ENCODE measurements at places on chromosomes 3 and 15.

DNA sequence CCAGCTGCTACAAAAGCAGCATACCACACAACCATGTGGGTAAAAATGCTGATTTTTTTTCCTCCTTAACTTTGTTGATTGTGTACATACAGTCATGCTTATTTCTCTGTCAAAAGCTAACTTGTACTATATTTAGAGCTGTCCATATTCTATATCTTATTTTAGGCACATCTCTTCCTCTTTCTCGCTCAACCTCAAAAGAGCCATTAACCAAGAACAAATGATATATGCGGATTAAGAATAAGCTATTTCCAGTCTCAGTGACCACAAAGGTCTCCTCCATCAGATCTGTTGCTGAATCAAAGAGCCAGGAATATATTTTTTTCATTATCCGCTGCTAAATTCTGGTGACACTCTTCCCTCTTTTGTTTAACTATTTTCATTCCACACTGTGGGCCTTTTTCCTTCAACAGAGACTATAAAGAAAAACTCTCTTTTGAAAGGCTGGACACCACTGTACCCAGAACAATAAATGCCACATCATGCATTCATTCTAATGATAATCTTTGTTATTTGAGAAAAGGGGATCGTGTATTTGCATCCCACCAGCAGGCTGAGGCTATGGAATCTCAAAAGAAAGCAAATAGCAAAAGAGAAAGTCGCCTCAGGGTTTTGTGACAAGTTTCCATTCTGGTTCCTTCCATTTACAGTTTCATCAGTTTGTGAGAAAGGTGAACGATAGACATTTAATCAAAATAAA, 8.0 kb downstream of the TMEM212 start:
- DNase-seq, result no peak

DNA sequence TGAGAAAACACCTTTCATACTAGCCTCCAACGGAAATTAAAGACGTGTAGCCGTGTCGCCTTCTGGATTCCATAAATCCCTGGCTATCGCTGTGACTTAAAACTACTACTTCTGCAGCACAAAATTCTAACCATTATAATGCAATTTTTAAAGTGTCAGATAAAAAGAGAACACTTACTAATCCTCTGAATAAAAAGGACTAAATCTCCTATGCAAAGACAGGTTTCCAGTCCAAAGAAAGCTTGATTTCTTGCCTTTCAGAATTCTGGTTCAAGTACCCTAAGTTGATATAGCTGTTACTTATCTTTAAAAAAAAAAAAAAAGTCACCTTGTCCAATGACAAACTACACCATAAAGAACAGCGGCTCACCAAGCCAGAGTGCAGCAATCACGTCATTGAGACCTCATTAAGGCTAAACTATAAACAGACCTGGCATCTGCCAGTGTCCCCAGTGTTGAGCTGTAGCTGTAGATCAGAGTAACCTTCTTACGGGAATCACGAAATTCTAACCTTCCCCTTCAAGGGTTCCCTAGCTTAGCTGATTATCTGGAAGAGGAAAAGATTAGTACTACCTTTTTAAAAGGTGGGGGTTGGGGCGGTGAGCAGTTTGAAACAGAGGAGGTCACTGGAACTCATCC, 2.2 kb downstream of the ABCC5 start:
- DNase-seq, result no peak

DNA sequence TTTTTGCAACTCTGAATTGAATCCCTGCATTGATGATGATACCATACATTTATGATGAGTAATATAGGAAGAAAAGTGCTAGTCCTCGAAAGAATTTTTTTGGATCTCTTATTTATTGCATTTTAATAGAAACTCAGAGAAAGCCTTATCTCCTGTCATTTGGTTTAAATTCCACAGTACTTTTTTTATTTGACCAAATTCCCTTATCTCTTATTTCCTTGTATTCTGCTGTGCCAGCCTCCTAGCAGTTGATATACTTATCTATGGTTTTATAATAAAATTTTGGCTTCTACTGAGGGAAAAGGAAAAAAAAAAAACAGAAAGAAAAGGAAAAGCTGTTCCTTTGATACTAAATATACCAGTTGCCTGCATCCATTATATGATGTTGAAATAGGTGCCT, 535.1 kb upstream of the NR2F2 start:
- DNase-seq, result no peak

- DNase-seq, result no peak
Observed at GRCh38 chr3:17753632-17753992, 11.2 kb upstream of the TBC1D5 start.

GRCh38 chr3:100984308-100984707, 8.9 kb downstream of the ABI3BP start:
- DNase-seq, result no peak

DNA sequence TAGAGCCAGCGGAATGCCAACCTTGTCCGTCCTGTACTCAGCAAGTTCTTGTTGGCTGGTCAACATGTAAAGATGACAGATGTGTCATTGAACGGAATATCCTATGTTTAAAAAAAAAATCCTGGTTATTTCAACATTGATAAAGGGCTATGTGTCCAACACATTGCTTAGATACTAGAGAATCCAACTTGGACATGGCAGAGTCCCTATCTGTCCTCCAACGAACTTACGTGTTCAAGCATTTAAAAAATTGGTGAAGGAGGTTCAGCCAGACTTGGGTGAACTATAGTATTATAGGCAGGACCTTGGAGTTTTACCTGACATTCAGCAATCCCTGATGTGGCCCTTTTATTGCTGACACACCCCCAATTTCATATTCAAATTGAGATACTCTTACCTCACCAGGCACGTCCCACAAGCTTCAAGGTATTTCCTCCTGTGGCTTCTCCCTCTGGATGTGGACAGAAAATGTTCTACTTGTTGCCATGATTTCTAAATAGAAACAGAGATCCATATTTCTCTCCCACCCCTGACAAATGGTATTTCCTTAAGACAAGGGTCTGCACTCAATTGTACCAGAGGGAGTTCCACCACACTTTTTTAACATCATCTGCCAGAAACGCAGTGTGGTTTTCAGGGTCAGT, 207.7 kb upstream of the TPM1 start:
- DNase-seq, result no peak

DNA sequence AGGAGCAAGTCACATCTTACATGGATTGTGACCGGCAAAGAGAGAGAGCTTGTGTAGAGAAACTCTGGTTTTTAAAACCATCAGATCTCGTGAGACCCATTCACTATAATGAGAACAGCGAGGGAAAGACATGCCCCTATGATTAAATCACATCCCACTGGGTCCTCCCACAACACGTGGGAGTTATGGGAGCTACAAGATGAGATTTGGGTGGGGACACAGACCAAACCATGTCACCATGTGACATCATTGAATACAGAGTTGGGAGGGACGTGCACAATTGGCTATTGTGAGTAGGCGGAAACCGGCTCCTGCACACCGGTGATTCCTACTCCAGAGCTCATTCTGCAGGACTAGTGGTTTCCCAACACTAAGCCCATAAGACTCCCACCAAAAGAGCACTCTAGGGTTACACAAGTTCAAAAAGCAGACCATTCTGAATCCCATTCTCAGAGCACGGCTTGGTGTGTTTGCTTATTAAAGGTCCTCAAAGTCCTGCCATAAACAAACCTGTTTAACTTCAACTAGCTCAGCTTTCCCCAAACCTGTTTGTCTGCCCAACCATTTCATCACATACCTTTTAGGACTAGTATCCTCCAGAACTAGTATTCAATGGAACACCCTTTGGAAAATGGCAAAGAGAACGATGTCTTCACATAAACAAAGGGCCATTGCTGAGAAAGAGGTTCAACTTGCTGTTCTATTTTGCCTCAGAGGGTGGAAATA, 167.6 kb downstream of the TLE3 start:
- DNase-seq, result no peak

DNA sequence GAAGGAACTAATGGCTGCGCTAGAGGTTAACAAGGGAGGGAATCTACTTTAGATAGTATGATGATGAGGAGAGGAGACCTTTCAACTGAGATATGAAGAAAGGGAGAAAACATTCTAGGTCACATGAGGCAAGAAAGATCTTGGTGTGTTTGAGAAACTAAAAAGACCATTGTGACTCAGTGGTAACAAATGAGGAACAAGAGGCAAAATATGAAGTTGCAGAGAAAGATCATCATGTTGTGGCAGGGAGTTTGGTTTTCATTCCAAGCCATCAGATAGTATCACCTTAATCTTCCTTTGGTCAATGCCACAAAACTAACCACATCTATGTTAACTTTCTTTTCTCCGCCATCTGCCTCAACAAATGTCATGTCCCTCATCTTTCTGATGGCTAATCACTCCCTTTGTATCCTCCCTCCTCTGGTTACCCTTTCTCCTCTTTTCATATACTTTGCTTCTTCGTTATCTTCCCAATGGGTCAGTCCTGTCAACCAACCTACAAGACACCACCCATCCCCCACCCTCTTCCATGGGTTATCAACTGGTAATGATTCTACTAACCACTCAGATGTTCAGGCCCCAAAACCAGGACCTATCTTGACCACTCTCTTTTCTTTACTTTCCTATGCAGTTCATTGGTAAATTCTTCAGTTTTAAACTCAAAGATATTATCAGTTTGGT, 2.4 kb upstream of the PDCD6IP start:
- no peak for DNase-seq

DNA sequence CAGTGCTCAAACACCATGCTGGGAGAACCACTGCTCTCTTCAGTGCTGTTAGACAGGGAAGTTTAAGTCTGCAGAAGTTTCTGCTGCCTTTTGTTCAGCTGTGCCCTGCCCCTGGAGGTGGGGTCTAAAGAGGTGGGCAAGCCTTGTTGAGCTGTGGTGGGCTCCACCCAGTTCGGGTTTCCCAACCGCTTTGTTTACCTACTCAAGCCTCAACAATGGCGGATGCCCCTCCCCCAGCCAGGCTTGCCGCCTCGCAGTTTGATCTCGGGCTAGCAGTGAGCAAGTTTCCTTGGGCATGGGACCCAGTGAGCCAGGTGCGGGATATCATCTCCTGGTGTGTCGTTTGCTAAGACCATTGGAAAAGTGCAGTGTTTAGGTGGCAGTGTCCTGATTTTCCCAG, 670.2 kb upstream of the ALCAM start:
- DNase-seq, result no peak

DNA sequence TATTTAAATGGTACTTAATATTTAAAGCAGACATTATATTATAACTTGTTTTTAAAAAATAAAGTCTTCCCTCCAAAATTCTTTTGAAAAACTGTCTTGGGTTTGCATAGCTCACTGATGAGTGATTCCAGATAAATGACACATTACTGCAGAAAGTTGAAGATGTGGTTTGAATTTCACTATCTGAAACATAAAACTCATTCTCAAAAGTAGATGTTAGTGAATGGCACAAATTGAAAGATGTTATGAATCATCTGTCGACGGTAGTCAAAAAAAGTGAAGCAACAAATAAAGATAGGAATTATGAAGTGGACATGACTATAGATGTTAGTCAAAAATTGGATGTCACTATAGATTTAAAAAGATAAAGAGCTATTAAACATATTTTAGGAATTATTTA, 280.5 kb downstream of the GAP43 start:
- DNase-seq, result no peak

DNA sequence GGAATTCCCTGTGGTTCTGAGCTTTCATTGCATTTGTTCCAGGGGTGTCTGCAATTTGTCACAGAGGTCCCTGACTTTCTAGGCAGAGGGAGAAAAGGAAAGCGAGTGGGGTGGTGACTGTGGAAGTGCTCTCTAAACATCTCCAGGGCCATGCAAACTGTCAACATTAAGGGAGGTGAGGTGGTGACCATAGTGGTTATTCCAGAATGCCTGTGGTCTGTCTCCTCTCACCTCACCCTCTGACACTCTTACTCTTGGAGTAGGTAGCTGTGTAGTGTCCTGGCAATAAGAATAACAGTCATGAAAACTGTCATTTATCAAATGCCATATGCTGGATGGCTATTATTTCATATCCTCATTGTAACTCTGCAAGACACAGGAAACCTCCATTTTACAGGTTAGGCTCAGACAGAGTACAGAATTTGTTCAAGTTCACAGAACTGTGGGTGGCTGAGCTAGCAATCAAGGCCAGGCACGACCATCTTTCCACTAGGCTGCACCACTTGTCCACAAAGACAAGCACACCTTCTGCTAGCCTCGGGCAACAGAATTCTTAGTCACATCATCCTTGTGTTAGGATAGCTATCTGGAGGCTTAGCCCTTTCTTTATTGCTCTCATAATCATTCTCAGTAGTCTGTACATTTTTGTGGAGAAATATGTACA, 179.4 kb downstream of the CD47 start:
- no peak for DNase-seq

DNA sequence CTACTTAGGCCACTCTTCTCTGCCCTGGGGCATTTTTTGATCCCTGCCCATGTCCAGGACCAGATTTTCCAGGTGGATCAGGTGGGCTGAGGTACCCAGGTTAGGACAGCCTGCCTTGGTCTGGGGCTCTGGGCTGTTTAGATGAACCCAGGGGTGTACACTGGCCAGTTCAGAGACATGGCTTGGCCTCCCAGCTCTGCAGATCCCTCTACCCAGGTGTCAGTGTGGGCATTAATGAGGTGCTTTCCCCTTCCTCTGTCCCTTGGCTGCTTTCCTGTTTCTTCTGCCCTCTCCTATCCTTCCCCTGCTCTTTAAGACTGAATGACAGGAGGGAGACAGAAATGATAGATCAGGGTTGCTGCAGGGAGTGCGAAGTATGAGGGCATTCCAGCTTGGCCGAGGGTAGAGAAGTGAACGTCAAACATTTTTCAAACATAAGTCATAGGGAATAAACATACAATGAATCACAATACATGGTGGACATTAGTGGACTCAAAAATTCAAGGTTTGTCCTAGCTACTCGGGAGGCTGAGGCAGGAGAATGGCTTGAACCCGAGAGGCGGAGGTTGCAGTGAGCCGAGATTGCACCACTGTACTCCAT, 30.5 kb downstream of the RTP1 start:
- DNase-seq, result no peak

GRCh38 chr15:95948411-95948810, 382.1 kb upstream of the NR2F2 start:
- DNase-seq, result no peak

GRCh38 chr3:61729038-61729634, 167.8 kb downstream of the PTPRG start:
- no peak for DNase-seq

DNA sequence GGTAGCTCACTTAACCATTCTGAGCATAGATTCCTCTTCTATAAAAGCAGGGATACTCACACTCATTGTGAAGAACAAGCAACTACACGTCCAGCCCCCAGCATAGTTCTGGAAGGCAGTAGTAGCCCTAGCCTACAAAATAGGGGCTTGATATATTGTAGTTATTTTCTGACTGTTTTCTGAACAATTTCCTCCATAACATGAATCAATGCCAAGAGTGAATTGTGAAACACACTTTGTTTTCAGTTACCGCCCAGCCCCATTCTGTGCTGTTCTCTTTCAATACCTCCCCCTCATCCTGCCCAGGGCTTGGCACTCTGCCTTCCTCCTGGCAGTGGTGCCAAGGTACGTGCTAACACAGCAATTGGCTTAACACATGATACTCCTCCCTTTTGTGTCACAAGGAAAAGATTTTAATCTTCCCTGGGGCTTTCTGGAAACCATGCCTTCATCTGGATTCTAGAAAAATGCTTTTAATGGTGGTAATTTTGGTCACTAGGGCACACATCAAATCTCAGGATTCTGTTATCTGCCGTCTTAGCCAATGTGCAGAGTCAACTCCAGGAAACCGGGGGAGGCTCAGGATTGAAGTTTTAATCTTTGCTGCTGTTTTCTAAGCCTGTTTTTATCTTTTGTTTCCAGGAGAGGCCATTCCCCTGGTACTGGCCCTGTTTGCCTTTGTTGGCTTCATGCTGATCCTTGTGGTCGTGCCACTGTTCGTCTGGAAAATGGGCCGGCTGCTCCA, 37.2 kb downstream of the IL20RB start:
- no peak for DNase-seq

Measured in endothelial cell (in vitro differentiated cells).